ENCODE measurements at places on chromosomes 1 and 21.
A peak's percentile ranks its signal among the peaks of the same experiment; 100 is the strongest.

DNA sequence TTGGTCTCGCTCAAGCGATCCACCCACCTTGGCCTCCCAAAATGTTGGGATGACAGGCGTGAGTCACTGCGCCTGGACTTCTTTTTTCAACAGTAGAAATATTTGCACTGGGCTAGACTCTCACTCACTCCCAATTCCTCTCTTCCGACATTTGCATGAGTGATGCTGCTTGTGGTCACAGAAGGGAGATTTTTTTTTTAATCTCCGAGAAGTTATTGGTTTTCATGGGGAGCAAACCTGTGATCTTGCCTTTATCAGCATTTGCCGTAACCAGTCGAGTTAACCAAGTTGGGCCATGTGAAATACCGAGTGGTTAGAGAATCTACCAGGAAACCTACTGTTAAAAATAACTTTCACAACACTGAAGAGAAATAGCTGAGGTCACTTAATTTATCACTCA is 21.1 kb downstream of the ERG start:
- DNase-seq: no peak

DNA sequence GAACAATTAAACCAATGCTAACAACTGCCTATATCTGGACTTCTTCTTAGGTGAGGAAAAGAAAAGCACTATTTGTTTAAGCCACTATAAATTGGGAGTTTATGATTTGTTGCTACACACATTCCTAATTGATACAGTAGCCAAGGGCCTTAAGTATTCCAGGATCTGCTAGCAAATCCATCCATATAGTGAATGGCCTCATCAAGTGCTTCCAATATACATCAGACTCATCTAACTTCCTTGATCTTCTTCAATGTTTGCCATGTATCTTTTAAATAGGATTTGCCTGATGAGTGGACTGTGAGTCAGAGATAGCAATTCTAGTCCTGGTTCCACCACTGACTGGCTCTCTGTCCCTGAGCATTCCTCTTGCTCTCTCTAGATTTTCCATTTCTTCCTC is 430.2 kb downstream of the OMA1 start:
- no peak for DNase-seq

DNA sequence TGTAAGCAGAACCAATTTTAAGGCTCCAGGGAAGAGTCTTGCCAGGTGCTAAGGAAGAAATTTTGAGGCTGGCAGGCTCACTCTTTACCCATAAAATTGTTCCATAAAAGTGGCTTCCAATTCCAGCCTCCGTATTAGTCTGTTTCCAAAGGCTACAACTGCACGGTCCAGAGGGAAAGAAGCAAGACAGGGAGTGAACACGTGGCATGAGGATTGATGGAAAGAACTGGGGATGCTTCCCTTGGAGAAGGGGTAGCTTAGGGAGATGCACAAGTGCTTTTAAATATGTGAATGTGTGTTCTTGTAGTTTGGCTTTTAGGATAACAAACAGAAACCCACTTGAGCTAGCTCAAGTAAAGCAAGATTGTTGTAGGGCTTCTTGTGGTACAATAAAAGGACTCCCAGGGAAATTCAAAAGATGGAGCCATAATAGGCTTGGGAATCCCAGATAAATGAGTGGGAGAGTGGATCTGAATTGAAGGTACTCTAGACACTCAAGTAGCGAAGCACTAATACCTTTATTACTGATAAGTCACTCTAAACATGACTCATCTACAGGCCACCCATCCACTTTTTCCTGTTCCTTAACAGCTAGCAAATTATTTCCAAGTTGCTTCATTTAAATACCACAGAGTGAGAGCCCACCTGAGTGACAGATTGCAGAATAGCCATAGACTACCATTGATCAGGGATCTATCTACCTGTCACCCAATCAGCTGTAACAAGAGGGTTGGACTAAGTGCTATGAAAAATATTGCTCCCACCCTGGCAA is 34.8 kb upstream of the NPL start:
- no peak for DNase-seq

- DNase-seq: no peak
Measured at GRCh38 chr1:87148661-87149060, 180.0 kb upstream of the LMO4 start.

DNA sequence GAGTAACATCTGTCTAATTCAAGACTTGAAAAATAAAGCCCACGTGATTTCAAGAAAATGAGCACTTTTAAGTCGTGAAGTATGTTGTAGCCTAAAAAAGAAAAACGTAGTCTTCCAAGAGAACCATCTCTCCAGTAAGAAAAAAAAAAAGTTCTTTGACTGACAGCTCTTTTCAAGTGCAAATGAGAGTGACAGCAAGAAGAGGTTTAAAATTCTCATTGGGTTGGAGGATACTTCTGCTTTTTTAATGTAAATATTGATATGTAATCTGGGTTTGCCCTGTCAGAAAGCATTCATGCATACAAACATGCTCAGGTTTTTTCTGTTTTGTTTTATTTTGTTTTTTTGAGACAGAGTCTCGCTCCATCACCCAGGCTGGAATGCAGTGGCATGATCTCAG is 32.3 kb upstream of the PRDM2 start:
- DNase-seq: no peak

- DNase-seq: no peak
Measured at GRCh38 chr1:163186862-163187261, 15.9 kb downstream of the RGS5 start.

GRCh38 chr1:168921629-168922028 is 184.9 kb upstream of the ATP1B1 start:
- DNase-seq: no peak

GRCh38 chr1:160830321-160831153 is 32.1 kb downstream of the CD244 start:
- peak; percentile 23 for DNase-seq

- DNase-seq: no peak
Measured at GRCh38 chr1:1092149-1092855, 18.2 kb upstream of the RNF223 start.

DNA sequence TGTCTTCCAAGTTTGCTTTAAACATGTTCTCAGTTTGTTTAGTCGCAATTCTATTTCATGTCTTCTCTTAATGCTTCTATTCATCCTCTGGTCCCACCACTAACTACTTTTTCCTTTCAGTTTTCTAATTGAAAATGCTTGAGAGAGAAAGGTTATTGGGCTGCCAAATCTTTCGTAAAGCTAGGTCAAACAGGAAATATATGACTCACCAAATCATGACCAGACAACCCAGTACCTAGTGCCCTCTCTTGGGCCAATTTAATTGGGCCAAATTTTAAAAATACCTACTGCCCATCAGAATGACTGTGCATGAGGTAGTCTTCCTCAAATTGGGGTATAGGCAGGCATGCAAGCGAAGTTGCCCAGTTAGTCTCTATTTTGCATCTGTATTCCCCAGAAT is 295.4 kb upstream of the PBX1 start:
- no peak for DNase-seq

- DNase-seq: no peak
Measured at GRCh38 chr1:222904451-222904850, 89.6 kb downstream of the DISP1 start.

GRCh38 chr1:237873487-237874211 is 17.1 kb downstream of the ZP4 start:
- DNase-seq: peak; percentile 84

GRCh38 chr1:201562659-201563405 is 23.9 kb downstream of the NAV1 start:
- no peak for DNase-seq

- no peak for DNase-seq
Measured at GRCh38 chr1:204041232-204041767, 31.6 kb upstream of the SOX13 start.

GRCh38 chr1:15736038-15736891 is at the start of gene SLC25A34:
SLC25A34 (plus strand) TSS chr1:15736258; CDS start chr1:15736486, 228 bp downstream.
- DNase-seq: no peak

DNA sequence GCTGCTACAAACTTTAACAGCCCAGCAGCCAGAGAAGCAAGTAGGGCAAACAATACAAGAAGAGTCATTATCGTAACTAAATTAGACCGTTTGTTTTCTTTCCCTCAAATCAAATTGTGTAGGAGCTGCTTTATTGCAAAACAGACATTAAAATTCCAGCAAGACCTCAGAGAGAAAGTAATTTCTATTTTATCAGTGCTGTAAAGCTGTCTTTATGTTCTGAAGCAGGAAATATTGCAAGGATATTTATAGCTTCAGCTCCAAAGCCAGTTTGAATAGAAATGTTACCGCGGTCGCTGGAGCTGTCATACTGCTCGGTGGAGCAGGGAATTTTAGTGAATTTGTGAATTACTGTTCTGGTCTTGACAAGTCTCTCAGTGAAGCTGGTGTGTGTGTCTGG is 503.8 kb upstream of the PLXNA2 start:
- no peak for DNase-seq

- DNase-seq: no peak
Measured at GRCh38 chr21:31498985-31499384, 154.9 kb upstream of the TIAM1 start.

DNA sequence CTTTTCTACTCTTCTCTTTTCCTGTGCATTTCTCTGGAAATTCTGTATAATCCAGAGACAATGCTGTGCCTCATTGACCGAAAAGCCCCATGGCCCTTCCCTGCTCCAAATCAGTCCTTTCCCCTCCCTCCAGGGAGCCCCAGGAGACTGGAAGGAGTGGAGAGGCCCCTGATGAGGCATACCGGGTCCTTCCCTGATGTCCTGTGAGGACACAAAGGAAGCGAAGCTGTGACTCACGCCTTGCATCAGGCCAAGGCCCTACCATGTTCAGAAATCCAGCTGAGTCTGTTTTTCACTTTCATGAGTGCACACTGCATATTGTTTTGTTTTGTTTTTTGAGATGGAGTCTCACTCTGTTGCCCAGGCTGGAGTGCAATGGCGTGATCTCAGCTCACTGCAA is 38.7 kb upstream of the BECN2 start:
- peak; percentile 61 for DNase-seq

GRCh38 chr1:112841825-112842224 is 114.2 kb downstream of the SLC16A1 start:
- no peak for DNase-seq

DNA sequence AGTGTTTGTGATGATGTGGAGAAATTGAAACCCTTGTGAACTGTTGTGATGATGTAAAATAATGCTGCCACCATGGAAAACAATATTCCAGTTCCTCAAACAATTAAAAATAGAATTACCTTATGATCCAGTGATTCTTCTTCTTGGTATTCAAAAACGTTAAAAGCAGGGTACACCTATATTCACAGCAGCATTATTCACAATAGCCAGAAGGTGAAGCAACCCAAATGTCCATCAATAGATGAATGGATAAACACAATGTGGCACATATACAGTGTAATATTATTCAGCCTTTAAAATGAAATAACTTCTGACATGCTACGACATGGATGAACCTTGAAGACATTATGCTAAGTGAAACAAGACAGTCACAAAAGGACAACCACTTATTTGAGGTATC is 59.2 kb downstream of the LYPLAL1 start:
- DNase-seq: no peak

DNA sequence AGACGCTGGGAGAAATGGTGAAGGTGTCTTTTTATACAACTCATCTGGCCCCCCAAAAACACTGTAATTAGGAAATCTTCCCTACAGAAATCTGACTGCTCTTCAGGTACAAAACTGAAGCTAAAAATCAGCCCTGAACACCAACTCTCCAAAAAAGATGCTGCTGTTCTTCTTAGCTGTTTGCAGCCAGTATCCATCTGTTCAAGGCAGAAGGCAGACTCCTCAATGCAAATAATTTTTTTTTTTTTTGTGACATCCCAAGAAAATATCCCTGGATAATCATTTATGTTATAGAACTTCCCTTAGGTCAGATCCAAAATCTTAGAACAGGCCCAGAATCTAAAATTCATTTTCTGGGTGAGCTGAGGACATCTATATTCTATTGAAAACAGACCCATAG is 36.5 kb downstream of the TRIT1 start:
- DNase-seq: no peak

DNA sequence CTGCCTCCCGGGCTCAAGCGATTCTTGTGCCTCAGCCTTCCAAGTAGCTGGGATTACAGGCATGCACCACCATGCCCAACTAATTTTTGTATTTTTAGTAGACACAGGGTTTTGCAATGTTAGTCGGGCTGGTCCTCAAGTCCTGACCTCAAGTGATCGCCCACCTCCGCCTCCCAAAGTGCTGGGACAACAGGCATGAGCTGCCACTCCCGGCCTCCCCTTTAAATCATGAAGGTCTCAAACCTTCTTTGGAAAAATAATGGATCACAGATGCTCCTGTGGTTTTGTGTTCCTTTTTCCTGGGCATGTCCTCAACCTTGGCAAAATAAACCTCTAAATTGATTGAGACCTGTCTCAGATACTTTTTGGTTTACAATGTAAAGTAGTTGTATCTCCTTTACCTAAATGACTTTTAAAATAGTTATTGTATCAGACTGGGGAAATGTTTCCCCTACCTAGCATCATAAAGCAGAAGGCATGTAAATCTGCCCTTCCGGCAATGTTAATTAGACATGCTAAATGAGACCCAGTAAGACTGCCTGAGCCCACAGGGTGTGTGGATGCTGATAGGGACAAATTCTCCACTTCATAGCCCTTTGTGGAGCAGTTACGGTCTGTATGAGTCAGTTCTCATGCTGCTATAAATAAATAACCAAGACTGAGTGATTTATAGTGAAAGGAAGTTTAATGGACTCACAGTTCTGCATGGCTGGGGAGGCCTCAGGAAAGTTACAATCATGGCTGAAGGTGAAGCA is 27.8 kb downstream of the CBR1 start:
- DNase-seq: no peak

- DNase-seq: no peak
Measured at GRCh38 chr1:223849352-223850254, 3.9 kb upstream of the TP53BP2 start.

DNA sequence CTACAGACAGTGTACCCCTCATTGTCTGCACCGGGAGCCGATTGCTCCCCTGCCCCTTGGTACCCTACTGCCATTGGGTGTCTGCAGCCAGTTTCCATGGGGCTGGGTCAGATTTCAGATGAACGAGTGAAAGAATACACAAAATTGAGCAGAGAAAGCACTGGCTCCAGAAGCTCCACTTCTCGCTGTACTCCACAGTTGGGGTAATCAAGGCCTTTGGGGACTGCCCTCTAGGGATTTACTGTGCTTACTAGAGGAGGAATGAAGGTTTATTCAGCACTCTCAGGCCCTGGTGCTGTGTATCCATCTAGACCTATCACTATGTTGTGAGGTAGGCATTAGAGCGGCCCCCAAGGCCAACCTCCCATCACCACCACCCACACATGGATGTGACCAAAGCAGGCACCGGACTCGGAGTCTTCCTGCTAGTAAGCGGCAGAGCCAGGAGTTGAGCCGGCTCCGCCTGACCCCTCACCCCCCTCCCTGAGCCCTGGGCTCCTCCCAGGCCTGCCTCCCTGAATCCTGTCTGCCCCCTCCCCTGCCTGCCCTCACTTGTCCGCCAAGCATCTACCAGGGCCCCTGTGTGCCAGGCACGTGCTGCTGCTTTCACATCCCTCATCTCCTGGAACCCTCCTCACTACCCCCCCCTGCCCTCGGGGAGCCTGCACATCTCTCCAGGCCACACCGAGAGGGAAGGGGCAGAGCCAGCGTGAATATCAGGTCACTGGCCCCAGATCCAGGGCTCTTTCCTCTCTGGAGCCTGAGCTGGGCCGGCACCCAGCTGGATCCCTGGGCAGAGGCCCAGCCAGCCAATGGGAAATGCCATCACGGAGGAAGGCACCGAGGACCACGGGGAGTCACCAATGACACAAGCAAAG is 23.3 kb downstream of the KCNN3 start:
- DNase-seq: no peak

GRCh38 chr21:45390831-45391742 is 13.9 kb upstream of the COL18A1 start:
- no peak for DNase-seq

Data from HTR-8/SVneo (cell line).